A549 treated with CpdA at 1 μM for 4 hours (cell line): ENCODE measurements at places on chromosomes 11 and 22. TPM values are rescaled to one million over a fixed set of nuclear protein-coding genes. Genes with fewer than 3 reads are reported as not detected.

NUDT8 gene
- 6.3 to 14.4 TPM (median 12.4 TPM) in 5 replicates for total RNA-seq

OOSP4B gene
- not detected in 5 replicates for total RNA-seq

CCND1 gene
- 194 to 241 TPM (median 205 TPM) in 5 replicates for total RNA-seq

HOATZ gene
- total RNA-seq: not detected in 5 replicates

DDX6 gene
- total RNA-seq: 22.6 to 38.5 TPM (median 22.7 TPM) in 5 replicates

RPS25 gene
- total RNA-seq: 784 to 1,110 TPM (median 839 TPM) in 5 replicates

MRGPRX4 gene
- not detected in 5 replicates for total RNA-seq
